ENCODE measurements at places on chromosomes 11 and 22.

- DNase-seq = no peak
These were observed 28.9 kb downstream of the AP2A2 start for GRCh38 chr11:954392-955153.

GRCh38 chr22:41021061-41021612, 70.0 kb downstream of the RBX1 start:
- no peak for DNase-seq

DNA sequence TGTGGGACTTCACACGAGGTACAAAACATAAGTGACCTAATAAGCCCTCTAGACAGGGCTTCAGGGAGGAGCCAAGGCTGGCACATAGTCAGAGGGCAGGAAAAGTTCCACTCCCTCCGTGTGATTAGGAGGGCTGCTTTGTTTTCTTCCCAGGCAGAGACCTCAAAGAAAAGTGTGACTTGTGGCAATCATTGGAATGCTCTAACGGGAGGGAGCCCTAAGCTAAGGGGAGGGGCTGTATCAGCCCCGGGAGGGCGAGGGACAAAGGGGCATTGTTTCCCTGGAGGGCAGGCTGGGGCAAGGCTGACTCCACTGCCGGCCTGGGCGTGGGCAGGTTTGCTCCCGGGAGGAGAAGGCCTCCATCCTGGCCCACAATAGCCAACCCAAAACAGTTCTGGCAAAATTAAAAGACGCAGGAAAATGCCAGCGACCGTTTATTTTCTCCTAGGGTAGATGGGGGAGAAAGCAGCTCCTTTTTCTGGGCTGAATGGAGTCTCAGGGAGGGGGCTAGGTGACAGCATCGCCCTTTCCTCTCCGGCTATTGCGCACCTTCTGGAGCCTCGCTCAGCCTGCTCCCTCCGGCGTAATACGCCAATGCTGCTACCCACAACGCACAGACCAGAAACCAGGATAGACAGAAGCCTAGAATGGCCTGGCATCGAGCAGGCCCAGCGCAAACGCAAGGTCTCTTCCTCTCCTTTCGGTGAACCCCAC, 60.2 kb downstream of the ENDOD1 start:
- no peak for DNase-seq

GRCh38 chr22:31728857-31729256, 21.1 kb downstream of the PRR14L start:
- no peak for DNase-seq

DNA sequence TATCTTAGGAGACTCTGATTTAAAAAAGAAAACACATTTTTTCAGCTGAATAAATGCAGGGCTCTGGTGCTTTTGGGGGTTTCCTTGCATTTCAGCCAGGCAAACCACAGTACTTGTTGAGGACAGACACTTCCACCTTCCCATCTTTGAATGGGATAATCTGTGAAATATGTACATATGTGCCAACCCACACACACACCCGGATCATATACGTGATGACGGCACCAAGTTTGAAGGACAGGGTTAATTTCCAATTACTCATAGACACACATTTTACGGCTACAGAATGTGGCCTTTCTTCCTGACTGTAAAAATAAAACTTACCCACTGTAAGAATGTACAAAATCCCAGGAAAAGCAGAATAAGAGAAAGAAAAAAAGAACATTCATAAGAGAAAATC, 104.4 kb downstream of the MPPED2 start:
- no peak for DNase-seq

- DNase-seq = no peak
These were observed 76.4 kb downstream of the COMMD9 start for GRCh38 chr11:36212564-36213392.

- DNase-seq = no peak
These were observed 21.9 kb downstream of the PC start for GRCh38 chr11:66936311-66936711.

DNA sequence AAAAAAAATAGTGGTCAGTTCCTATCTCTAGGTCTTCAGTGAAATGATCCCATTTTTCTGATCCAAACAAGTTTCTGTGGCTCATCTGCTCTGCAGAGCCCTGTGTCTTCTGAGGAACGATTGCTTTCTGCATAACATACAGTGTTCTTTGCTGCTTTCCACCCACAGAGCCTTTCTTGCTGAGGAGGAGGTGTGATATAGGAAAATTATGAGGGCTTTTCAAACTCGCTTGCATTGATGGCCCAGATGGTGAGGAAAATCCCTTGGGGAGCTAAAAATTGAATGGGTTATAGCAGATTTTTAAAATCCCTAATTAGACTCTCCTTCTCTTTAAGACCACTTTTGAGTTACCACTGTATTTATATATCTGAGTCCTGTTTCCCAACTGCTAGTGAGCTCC, 31.3 kb downstream of the JAM3 start:
- DNase-seq = no peak

- DNase-seq = no peak
These were observed 91.3 kb downstream of the RELT start for GRCh38 chr11:73467505-73467904.

- no peak for DNase-seq
These were observed 37.1 kb upstream of the MMP12 start for GRCh38 chr11:102911758-102912481.

- DNase-seq = no peak
These were observed 13.4 kb downstream of the TSSC4 start for GRCh38 chr11:2413742-2414579.

GRCh38 chr22:43990044-43990443, 34.1 kb upstream of the PARVB start:
- no peak for DNase-seq

DNA sequence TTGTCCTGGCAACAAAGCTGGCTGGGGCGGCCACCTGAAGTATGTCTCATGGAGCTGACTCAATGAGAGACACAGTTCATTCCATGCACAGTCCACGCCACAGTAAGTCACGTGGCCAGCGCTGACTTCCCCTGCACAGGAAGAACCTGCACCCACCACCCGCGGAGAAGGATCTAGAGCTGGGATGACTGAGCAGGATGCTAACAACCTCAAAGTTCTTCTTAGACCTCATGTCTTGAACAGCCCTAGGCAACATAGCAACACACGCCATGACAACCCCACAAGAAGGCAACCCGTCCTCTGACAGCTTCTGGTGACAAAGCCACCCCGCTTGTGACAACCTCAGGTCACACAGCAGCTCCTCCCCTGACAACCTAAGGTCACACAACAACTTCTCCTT, 76.9 kb upstream of the B3GAT1 start:
- no peak for DNase-seq

- DNase-seq = no peak
These were observed 10.9 kb upstream of the CCND1 start for GRCh38 chr11:69630017-69630416.

DNA sequence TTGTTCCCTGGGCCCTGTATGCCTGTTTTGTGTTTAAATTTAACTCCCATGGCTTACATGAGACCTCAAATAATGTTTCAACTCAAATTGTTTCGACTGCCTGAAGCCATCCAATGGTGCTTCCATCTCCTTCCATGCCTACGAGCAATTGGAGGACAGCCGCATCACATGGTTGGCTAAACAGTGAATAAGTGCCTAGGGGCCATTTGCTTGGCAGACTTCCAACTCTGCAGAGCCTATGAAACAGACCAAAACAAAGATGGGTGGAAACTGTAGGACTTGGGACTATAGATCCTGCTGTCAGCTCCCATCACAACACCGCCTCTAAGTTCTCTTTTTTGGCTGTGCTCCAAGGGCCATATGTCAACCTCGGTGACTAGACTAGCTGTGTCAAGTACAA, 84.1 kb downstream of the PARVA start:
- DNase-seq = no peak

DNA sequence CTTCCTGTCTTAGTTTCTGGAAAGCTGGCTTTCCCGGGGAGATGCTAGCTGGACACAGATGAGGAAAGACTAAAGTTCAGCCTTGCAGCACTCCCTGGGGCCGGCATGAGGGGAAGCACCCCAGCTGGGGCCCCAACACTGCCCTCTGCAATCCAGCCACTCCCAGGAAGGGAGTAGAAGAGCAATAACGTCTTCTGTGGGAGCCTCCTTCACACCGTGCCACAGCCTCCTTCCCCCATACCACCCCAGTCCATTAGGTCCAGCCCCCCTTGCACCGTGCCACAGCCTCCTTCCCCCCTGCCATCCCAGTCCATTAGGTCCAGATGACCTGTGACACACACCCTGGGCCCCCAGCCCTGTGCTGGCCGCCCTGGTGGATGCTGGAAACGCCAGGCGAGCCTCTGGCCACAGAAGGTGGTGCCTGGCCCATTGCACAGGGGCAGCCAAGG, 44.1 kb upstream of the PRDM11 start:
- no peak for DNase-seq

- no peak for DNase-seq
These were observed 10.4 kb upstream of the GAL start for GRCh38 chr11:68673991-68674390.

DNA sequence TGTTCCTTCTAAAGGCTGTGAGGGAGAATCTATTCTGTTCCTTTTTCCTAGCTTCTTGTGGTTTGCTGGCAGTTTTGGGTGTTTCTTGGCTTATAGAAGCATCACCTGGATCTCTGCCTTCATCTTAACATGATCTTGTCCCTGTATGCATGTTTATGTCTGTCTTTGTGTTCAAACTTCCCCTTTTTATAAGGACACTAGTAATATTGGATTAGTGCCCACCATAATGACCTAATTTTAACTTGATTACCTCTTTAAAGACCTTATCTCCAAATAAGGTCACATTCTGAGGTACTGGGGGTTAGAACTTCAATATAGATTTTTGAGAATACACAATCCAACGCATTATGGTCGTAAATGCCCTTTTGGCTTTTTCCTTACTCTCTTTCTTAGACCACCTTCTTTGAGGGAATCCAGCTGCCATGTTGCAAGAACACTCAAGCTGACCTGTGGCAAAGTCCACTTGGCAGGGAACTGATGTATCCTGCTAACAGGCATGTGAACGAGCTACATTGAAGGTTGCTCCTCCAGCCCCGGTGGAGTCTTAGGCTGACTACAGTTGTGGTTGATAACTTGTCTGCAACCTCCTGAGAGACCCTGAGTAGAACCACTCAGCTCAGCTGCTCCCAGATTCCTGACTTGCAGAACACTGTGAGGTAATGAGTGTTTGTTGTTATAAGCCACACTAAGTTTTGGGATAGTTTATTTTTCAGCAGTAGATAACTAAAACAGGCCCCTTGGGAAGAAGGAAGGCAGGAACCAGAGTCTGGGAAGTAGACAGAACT, 127.1 kb upstream of the OR9Q1 start:
- no peak for DNase-seq

- DNase-seq = no peak
These were observed 96.9 kb downstream of the CCDC34 start for GRCh38 chr11:27266125-27266524.

GRCh38 chr11:82458761-82459160, 274.9 kb downstream of the FAM181B start:
- DNase-seq = no peak

DNA sequence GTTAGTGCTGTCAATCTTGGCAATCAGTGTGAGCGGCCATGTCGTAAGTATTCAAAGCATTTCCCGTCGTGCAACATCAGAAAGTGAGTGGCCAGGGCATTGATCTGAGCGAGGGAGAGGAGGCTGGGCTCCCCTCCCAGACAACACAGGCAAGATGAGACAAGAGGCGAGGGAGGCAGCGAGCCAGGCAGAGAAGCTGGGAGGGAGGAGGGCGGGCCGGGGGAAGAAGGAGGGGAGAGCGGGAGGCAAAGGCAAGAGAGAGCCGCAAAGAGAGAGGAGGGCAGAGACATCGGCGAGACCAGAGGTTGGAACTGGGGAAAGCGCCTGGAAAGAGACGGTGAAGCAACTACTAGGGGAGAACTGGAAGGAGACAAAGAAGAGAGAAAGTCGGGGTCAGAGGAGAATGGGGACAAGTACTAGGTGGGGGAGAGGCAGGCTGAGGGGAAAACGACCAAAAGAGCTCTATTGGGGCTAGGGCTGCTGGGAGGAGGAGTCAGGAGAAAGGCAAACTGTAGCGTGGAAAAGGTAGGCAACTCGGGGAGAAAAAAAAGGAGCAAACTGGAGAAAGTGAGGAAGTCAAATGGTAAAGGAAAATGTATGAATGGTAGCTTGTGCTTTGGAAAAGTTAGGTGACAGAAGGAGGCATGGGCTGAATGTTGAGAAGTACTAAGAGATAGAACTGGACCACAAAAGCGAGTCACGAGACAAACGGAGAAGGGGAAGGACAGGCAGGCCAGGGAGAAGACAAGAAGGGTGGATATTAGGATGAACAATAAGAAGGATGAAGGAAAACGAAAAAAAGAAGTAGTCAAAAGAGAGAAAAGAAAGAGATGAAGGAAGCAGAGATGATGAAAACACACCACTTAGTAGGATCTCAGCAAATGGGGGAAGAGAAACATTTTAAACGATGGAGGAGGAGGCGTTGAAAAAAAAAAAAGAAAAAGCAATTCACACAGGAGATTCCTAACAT, 130.5 kb upstream of the C11orf58 start:
- no peak for DNase-seq

DNA sequence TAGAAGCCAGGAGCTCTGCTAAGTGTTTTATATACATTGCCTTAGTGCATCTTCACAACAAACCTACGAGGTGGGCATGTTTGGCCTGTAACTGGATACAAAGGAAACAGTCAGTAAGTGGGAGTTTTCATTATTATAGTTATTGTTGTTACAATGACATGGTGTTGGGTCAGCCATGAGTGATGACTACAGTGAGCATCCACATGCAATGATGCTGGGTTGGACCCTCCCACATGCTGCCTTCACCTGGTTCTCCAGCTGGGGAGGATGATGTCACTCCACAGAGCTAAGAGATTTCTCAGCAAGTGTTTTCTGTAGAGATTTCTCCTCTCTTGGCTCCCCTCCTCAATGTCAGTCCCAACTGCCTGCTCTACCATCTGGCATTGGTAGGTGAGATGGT, 59.3 kb downstream of the EHF start:
- no peak for DNase-seq

DNA sequence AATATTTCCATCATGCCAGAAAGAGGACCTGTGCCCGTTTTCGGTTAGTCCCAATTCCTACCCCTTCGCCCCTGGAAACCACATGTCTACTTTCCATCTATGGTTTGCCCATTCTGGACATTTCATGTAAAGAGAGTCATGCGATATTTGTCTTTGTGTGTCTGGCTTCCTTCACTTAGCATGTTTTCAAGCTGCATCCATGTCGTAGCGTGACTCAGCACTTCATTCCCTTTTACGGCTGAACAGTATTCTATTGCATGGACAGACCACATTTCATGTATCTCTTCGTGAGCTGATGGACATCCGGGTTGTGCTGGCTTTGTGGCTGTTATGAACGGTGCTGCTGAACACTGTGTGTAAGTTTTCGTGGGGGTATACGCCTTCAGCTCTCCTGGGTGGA, 43.4 kb downstream of the SCUBE1 start:
- DNase-seq = no peak

GRCh38 chr11:118198370-118198769, 21.9 kb upstream of the SCN2B start:
- DNase-seq = peak; percentile 80

DNA sequence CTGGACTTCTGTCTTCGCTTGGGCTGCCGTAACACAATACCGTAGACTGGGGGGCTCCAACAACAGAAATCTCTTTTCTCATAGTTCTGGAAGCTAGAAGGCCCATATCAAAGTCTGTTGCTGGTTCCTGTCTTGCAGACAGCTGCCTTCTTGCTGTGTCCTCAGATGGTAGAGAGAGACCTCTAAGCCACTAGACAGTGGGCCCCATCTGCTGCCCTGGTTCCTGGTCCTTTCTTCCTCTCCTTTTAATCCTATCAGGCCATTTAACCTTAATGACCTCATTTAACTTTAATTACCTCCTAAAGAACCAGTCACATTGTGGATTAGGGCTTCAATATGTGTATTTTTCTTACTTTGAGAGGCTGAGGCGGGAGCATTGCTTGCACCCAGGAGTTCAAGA, 9.4 kb downstream of the CEP164 start:
- no peak for DNase-seq

- no peak for DNase-seq
These were observed 61.0 kb upstream of the THY1 start for GRCh38 chr11:119483881-119484371.

- no peak for DNase-seq
These were observed 731.1 kb upstream of the LUZP2 start for GRCh38 chr11:23765682-23766252.

Data from stimulated activated CD4-positive, alpha-beta T cell treated with anti-CD3 and anti-CD28 coated beads, Interleukin-1b, Interleukin-23, amount 100 ng/mL, for 24 hours (primary cell).